GDM1 (cell line): ENCODE measurements at places on chromosomes 7 and 10.
A peak's percentile ranks its signal among the peaks of the same experiment; 100 is the strongest.

GRCh38 chr10:88281592-88282347 lies 301.3 kb downstream of the RNLS start:
- no peak for DNase-seq

DNA sequence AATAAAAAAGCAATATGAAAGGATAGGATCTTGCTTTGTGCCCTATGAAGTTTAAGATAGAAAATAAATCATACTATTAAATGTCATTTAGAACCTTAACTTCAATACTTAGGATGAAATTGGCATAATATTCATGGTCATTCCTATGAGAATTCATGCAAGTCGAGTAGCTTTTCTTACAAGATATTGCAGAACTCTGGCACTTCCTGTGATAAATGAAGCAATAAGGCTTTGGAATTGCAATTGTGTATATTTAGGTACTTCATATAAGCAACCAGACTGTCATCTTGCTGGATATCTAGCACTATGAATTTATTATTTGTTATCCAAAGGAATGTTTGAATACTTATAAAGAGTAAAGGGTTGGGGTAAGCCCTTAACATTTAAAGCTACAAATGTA lies 116.5 kb downstream of the ZNF438 start:
- DNase-seq = no peak

GRCh38 chr10:97355571-97355975 lies 21.0 kb upstream of the FRAT2 start:
- DNase-seq = peak; percentile 16

DNA sequence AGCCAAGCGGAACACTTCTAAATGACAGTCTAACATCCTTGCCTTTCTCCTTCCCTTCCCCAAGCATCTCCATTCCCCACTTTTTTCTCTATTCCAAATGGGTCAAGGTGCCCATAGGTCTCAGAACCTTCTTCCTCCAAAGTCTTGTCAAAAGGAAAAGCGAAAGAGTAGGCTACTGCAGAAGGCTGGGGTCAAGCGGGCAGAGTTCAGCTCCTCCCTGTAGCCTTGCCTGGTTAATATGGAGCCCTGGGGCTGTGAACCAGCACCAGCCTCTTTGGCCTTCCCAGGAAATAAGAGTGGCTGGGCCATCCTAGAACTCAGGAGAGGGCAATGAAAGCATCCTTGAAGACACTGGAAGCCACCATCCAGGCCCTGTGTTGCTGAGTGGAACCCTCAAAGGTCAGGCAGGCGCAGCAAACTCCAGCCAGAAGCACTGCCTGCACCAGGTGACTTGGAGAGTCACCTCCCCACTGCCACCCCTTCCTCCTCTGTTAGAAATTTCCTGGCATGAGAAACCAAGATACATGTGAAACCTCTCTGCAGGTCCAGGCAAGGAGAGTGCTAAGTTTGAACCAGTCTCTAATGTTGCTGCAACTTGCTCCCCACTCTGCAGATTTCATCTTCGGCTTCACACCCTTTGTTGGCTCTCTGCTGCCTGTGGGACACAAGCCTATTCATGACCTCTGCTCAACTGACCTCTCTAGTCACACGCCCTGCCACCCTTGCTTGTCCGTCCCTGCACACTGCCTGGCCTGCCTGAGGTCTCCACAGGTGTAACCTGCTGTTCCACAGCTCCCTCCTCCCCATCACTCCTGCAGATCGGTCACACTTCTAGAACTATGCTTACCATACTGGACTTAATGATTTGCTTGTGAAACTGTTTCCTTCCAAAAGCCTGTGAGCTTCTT lies 74.9 kb downstream of the SH3PXD2A start:
- DNase-seq = no peak

DNA sequence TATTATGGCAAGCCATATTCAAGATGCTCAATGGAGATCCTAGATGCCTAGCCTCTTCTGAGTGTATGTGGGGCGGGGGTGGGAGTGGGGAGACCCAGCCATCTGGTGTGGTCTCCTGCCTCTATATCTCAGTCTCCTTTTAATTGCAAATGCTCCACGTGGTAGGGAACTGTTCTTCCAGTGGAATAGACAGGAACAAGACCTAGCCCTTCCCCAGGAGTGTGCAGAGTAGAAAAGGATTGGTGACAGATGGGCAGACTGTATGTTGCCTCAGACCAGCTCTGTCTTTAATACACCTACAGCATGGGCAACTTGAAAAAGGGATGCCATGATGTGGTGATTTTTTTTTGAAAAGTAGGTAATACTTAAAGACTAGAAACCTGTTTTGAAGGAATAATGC lies 12.6 kb downstream of the CYP3A5 start:
- DNase-seq = no peak

GRCh38 chr10:14142606-14143250 lies 188.0 kb downstream of the FRMD4A start:
- no peak for DNase-seq

- no peak for DNase-seq
Observed at GRCh38 chr10:129253161-129253864, 213.7 kb upstream of the MGMT start.

DNA sequence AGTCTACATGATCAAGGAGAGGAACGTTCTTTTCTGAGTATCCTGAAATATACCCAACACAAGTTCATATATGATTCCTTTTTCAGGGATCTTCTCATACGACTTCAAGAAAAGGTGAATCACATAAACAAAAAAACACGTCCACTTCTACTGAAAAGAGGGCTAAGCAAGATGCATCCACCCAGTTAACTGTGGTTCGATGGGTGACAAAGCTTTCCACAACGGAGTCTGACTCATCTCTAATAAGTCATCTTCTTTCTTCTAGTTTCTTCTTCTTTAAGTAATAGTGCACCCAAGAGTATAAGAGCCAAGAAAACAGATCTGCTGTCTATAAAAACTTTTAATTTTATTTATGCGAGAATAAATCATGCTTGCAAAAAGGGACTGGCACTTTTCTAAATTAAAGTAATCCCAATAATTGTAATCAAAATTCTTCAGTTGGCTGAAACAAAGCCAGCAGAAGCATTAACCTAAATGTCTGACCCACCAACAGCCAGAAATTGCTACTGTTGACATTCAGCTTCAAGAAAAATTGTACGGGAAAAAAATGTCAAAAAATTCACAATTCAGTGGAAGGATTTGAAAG lies 146.9 kb upstream of the ANK3 start:
- DNase-seq = no peak

DNA sequence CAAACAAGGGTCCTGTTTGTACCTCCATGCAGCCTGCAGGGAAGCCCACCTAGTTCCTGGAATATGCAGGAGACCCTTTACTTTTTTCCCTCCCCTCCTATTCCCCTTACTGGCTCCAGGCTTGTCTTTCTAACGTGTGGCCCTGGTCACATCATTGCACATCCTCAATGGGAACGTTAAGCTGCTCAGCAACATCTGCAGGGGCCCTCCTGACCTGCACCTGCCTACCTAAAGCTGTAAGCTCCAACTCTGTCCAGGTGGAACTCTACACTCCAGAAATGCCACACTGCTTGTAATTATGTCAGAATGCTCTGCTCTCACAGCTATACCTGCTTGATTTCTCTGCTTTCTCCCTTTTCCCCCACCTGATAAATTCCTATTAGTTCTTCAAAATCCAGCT lies 72.1 kb downstream of the ARMC3 start:
- no peak for DNase-seq

GRCh38 chr10:69996611-69997010 lies 56.0 kb upstream of the MACROH2A2 start:
- no peak for DNase-seq

- DNase-seq = no peak
Observed at GRCh38 chr10:7006566-7006965, 404.3 kb downstream of the SFMBT2 start.

- DNase-seq = no peak
Observed at GRCh38 chr7:151091003-151091402, 4.7 kb downstream of the AGAP3 start.

DNA sequence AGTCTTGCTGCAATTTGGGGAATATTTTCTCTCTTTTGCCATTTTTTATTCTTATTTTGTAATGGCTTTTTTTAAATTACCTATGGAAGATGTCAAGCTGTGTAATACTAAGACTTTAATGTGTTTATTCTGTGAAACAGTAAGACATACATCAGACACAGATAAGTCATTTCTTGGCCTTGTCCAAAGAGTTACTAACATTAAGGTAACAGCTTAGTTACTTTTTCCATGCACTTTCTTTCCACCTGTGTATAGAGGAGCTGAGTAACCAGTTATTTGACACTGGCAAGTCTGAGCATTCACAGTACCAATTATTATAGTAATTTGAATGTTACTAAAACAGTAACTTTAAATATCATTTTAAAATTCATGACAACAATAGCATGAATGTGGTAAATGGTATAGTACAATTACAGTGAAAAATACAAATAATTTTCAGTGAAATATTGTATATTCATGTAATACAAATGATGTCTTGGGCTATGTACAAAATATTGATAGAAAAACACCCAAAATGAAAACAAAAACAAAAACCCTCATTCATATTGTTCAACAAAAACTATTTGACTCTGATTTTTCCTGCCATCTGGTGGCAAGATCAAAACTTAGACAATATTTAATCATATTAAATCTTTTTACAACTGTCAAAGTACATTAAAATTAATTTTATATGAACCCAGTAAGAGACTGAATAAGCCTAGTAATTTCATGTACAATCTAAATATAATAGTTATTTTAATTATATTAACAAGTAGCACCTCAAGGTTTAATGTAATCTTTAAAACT lies 259.8 kb upstream of the SEMA3A start:
- DNase-seq = no peak

DNA sequence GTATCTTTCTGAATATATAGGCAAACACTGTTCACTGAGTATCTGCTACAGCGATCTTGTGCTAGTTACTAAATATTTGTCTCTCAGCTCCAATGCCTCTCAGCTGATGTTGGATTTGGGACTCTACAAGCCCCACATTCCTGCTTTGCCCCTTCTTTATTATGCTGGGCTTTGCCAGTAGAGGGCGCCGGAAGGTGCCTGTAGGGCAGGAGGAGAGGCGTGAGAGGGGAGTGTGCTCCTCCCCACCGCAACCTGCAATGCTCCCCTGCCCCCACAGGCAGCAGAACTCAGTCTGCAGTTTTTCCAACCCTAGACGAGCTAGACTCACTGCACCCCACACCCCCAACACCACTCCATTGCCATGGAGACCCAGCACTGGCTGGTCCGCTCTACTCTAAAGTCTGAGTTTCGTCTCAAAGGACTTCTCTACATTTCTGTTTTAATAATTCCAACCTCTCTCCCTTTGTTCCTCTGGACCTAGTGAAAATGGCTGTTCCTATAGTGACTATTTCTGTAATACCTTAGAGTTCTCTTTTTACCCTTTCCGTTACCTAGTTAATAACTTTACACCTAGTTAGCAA lies 337.6 kb downstream of the CCSER2 start:
- DNase-seq = peak; percentile 12

DNA sequence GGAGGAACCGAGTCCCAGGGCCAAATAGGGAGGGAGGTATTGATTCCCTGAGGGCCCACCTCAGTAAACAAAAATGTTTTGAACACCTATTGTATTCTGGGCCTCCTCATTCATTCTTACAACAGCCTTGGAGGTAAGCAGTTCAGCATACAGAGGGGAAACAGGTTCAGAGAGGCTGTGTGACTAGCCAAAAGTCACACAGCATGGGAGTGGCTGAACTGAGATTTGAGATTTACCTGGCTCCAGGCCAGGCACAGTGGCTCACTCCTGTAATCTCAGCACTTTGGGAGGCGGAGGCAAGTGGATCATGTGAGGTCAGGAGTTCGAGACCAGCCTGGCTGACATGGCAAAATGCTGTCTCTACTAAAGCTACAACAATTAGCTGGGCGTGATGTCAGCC lies 107.2 kb downstream of the TMEM130 start:
- no peak for DNase-seq

- DNase-seq = no peak
Observed at GRCh38 chr10:94080108-94080507, 86.4 kb downstream of the PLCE1 start.

- DNase-seq = no peak
Observed at GRCh38 chr10:89047397-89047796, 56.8 kb downstream of the FAS start.

DNA sequence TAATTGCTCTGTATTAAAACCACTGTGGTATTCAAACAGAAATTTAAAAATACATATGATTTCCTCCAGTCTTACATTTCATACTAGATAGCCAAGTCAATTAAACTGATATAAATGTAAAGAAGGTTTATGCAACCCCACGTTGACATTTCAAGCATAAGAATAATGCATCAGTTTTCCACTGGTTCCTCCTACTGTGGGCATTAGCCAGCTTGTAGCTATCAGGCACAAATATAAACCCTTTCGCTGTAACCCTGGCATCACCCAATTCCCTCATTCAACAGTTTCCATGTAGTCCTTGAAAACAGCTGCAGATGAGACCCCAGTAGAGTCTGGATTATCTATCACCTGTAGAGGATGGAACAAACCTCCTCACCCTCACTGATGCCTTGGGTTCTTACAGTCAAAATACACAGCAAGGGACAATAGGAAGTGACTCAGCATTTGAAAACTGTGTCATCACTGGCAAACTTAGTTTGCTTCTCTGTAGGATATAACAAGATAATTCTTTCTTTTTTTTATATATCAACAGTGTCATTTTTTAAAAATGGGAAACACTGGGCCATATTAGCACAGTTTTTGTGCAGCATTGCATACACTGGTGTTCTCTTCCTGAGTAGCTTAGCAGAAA lies 113.0 kb downstream of the PDE1C start:
- no peak for DNase-seq

GRCh38 chr10:103800789-103801540 lies 54.4 kb downstream of the SH3PXD2A start:
- DNase-seq = peak; percentile 87
